ENCODE measurements at places on chromosomes 2 and 18.

DNA sequence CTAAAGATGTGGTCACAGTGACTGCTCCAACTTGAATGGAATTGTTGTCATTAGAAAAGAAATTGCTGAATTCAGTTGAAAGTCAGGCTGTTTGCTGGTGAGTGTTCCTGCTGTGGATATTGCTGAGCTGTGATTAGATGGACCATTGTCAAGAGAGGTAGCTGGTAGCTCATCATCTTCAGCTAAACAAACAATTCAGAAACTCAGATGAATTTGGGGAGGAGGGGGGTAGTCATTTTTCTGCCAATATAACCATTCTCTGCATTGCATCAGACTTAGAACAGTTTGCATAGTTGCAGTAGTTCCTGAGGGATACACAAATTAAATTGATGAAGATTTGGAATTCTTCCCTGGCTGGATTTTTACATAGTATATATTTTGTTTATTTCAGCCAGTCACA lies 108.3 kb downstream of the MTCL1 start:
- DNase-seq = no peak

GRCh38 chr2:239173301-239173700 lies 227.5 kb downstream of the HDAC4 start:
- DNase-seq = no peak

DNA sequence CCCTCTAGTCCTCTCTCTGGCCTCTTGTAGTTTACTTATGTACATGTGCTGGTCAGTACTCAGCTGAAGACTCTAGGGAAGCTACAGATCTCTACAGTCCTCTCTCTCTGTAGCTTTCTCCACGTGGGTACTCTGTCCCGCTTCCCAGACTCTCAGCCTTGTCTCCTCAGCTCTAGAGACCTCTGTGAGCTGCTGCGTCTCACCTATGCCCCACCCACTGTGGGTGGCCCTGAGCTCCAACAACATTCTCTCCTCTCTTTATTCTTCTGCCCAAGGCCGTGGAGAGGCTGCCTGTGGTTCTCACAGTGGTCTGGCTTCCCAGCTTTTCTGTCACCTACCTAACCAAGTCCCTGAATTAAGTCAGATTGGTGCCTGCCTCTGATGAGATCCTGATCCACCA lies 33.4 kb downstream of the MFSD6 start:
- no peak for DNase-seq

DNA sequence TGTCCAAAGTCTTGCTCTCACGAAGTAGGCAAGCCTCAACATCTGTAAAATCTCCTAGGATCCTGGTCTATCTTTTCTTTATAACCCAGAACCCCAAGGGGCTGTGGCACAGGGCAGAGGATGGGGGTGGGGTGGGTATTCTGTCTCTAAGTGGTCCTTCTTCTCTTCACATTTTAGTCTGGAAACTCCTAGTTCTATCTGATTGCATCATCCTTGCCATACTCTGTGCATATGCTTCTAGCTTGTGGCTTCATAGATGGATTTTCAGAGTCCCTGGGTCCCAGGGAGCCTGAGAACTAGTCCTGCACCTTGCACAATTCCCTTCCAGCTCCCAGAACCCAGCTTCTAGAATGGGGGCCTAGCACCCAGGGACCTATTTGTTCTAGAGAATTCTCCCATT lies 52.5 kb downstream of the RNF152 start:
- DNase-seq = no peak

GRCh38 chr2:191009541-191010374 lies 4.2 kb downstream of the STAT1 start:
- no peak for DNase-seq

DNA sequence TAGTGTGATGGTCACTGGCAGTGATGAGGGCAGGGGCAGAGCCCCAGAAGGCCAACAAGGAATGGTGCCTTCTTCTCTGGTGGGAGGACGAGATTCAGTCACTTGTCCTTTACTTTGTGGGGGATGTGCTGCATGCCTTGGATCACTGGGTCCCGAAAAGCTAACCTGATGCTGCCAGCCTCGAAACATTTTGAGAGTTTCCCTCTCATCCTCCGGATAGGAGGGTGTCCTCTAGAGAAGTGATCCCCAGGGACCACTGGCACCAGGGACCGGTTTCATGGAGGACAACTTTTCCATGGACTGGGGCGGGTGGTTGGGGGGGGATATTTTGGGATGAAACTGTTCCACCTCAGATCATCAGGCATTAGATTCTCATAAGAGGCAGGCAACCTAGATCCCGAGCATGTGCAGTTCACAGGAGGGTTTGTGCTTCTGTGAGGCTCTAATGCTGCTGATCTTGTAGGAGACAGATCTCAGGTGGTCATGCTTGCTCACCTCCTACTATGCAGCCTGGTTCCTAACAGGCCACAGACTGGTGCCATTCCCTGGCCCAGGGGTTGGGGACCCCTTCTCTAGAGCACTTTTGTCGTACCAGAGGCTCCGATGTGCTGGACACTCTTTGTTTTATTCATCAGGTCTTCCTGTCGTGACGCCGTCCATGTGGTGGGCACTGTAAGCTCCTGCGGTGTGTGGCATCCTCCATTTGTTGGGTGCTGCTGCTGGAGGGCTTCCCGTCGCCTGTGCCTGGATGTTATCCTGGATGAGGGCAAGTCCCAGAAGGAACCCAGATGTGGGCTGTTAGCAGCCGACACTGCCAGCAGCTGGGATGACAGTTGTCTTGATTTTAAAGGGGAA lies 68.5 kb upstream of the HDAC4 start:
- DNase-seq = no peak

DNA sequence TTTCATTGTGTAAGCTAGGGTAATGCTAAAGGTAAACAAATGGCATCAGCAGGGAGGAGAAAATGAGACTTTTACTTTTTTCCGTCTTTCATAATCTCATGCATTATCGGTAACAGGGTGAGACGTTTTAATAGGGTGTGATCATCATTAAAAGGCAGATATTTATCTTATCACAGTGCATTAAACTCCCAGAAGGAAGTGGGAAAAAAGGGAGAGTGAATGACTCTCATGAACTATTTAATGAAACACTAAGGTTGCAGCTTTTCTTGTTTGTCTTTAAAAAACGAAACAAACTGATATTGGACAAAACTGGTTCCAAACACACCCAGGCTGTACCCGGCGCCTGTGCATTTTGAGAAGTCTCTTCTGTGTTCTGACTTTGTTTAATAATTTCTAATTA lies 1936.8 kb upstream of the PIK3C3 start:
- no peak for DNase-seq

DNA sequence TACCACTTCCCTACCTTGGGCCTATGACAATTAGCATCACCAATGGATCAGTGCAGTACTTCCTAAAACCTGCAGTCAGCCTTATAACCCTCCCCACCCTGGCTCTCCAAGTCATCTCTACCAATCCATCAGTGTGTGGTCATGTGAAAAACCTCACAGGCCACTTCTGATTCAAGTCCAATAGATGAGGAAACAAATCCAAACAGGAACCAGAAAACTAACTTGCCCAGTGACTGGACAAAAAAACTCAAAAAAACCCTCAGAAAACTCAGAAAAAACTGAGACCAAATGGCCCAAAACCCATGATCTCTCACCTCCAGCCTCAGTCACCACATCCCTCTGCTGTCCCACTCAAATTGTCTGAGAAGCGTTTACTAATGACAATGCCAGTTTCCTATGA lies 43.3 kb downstream of the TGFA start:
- no peak for DNase-seq

DNA sequence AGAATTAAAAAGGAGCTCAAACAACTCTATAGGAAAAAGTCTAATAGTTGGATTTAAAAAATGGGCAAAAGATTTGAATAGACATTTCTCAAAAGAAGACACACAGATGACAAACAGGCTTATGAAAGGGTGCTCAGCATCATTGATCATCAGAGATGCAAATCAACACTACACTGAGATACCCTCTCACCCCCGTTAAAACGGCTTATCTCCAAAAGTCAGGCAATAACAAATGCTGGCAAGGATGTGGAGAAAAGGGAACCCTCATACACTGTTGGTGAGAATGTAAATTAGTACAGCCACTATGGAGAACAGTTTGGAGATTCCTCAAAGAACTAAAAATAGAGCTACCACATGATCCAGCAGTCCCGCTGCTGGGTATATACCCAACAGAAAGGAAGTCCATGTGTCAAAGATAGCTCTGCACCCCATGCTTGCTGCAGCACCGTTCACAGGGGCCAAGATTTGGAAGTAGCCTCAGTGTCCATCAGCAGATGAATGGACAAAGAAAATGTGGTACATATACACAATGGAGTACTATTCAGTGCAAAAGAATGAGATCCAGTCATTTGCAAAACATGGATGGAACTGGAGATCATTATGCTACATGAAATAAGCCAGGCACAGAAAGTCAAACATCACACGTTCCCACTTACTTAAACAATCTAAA lies 46.7 kb upstream of the B3GNT7 start:
- DNase-seq = peak; percentile 96

- no peak for DNase-seq
These were observed 69.7 kb downstream of the NUP35 start for GRCh38 chr2:183193904-183194303.

DNA sequence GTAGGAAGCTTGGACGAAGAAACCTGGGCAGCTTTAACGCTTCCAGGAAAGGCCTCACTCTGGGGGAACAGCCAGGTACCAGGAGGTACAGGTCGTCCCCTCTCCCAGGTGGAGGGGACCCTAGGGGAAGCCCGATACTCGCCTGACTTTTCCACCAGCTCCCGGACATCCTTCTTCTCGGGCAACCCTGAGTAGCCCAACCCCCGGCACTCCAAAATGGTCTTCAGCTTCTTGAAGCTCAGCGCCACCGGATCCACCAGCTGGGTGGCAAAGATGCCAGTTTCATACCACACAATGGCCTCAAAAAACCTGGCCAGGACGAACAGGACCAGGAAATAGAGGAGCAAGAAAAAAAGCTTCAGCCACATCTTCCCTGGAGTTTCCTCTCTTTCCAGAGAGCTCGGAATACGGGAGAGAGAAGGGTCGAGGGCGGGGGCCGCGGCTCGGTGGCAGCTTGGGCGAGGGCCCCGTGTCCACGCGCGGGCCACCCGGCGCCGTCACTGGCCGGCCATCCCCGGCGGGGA lies 1.1 kb downstream of the RNF103 start:
- DNase-seq = peak; percentile 30

- no peak for DNase-seq
These were observed 1246.3 kb upstream of the PIK3C3 start for GRCh38 chr18:40708726-40709125.

- peak; percentile 28 for DNase-seq
These were observed at the start of gene ZSWIM2 for GRCh38 chr2:186848873-186849578. Gene ZSWIM2 (minus strand): TSS chr2:186849170. CDS start chr2:186849130, 40 bp downstream.

GRCh38 chr18:68679528-68679927 lies 35.4 kb downstream of the TMX3 start:
- DNase-seq = no peak

GRCh38 chr2:240182476-240182875 lies 42.0 kb upstream of the OTOS start:
- DNase-seq = no peak

DNA sequence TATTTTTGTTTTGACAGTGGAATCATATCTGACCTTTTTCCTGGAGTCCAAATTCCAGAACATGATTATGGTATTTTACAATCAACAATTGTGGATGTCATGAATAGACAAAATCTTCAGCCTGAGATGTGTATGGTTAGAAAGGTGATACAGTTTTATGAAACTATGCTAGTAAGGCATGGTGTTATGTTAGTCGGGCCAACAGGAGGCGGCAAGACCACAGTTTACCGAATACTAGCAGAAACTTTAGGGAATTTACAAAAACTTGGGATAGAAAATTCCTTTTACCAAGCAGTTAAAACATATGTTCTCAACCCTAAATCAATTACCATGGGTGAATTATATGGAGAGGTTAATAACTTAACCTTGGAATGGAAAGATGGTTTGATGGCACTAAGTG lies 137.0 kb downstream of the DNAH6 start:
- no peak for DNase-seq

- no peak for DNase-seq
These were observed 289.6 kb downstream of the PTPRM start for GRCh38 chr18:7856733-7857132.

DNA sequence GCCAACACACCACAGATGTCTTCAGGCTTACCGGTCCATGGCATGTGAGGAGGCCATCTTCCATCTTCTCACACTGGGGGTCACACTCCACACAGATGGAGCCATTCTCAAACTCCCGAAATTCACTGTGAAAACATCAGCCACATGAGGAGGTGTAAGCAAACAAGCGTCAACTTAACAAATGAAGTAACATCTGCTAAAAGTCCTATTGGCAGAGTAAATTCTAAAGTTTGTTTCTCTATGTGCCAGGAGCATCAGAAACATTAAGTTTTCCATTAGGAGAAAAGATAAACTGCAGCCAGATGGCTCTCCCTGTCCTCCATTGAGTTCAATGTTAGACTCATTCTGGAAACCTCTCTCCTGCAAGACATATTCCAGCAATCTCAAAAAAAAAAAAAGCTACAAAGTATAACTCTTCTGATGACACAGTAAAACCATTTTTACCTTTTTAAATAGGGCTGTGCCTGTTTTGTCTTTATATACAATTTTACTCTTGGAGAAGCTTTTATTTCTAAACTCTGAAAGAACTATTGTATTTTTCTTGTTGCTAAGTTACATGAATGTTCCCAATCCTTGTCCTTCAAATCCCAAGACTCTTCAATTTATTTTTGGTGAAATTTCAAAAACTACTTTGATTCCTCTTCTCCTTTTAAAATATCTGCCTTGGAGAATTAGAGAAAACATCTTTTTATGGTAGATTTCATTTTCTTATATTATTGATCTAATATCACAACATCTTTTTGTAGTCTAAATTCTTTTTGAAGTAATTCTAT lies 865.3 kb downstream of the ERBB4 start:
- DNase-seq = no peak

DNA sequence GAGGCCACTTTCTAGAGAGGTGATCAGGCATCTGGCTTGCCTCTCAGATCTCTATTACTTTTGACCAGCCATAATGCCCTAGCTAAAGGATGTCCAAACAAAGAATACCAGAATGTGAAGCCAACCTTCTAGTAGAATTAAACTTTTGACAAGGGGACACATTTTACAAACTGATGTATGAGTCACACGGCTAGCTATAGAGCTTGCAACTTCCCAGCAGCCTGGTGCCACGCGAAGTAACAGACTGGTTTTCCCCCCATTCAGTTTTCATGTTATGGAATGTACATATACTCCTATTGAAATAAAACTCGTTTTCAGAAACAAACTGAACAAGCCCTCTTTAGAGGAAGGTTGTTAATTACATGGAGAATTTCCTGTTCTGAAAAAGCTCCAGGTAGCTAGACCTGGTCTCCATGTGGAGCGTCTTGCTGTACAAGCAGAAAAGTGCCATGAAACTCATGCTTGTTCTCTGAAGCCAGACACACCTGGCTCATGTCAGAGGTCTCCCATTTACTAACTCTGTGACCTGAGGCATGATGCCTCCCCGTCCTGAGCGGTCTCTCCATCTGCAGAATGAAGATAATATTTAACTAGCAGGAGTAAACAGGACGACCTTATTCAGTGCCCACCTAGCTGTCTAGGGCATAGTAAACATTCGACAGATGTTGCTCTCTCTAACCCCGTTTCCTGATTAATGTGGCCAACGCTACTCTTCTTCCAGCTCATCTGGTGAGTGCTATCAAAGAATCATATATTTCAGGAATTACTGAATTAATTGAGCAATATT lies 81.5 kb upstream of the MAP3K20 start:
- no peak for DNase-seq

Measured in foreskin melanocyte (primary cell).